ENCODE measurements at places on chromosomes 13 and 19. TPM values are rescaled to one million over a fixed set of nuclear protein-coding genes. Genes with fewer than 3 reads are reported as not detected.
A peak's percentile ranks its signal among the peaks of the same experiment; 100 is the strongest.

DNA sequence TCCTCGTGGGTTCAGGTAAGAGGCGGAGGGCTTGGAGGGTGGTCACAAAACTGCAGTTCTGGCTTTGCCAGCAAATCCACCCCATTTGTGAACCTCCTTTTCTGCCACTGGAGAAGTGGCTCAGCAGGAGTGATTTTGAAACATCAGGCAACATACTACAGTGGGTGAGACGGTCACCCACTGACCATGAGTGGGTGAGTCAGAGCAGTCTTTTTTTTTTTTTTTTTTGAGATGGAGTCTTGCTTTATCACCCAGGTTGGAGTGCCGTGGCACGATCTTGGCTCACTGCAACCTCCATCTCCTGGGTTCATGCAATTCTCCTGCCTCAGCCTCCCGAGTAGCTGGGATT, 3.0 kb downstream of the TOMM40 start:
- DNase-seq: no peak

FAM83E gene
- 2.6 TPM for total RNA-seq

THAP8 gene
- 9.5 TPM for total RNA-seq

KLHL1 gene
- not detected for total RNA-seq

DNA sequence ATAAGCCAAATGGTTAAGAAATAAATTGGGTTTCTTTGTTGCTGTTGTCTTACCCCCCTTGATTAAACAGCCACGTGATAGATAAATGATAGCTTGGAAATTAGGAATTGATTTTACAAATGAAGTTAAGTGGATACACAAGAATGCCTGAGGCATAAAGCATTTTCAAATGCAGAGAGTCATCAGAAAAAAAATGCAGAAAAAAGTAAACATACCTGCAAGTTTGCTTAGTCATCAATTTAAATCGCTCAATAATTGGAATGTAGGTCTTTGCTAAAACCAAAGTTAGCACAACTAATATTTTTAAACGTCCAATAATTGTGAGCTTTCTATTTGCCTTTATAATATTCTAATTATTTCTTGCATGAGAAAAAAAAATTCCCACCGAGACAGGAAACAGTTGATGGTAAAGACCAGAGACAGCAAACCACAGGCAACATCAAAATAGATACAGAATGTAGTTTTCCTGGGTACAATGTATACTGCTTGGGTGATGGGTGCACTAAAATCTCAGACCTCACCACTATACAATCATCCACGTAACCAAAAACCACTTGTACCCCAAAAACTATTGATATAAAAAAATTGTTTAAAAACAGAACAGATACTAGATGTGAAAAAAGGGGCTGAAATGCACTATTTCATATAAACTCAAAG, 924.0 kb downstream of the PCDH9 start:
- DNase-seq: no peak

DNA sequence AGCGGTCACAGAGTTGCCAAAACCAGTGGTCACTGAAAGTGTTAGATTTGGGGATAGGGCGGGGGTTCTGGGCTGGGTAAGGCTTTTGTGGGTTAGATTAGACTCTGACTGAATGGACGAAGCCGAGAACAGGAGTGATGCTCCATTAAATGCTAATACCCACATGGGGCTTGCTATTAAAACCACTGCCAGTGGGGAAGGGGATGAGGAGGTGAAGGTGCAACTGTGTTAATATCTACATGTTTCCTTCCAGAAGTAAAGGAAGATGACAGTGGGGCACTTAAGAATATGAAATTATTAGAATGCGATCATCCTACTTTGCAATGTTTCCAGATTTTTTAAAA, 573 bp upstream of the ZNF614 start:
- DNase-seq: no peak

SLC17A7 gene
- total RNA-seq: 1.4 TPM

GRCh38 chr13:108981407-108981806, 352.0 kb downstream of the MYO16 start:
- DNase-seq: no peak

ZNF737 gene
- 36.0 TPM for total RNA-seq

DNA sequence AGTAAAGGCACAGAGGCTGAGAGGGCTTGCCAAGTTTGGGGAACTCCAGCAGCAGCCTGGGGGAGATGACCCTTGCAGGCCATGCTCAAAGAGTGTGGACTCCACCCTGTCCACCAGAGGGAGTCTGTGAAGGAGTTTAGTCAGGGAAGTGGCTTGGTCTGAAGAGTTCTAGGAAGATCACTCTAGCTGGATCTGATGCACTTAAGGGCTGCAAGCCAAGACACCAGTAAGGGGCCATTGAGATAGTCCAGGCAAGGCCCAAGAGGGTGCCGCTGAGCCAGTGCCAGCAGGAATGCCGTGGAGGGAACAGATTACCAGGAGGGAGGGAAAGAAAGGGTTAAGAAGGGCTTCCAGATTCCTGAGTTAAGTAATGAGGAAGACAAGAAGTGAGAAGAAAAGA, 68.7 kb downstream of the ZAR1L start:
- peak; percentile 83 for DNase-seq

All from neural progenitor cell (in vitro differentiated cells).